ENCODE measurements at places on chromosomes 3 and 15. TPM values are rescaled to one million over a fixed set of nuclear protein-coding genes. Genes with fewer than 3 reads are reported as not detected.

- DNase-seq: no peak
Observed at GRCh38 chr15:78866803-78867202, 5.9 kb upstream of the MORF4L1 start.

ABI3BP gene
- not detected for total RNA-seq

DNA sequence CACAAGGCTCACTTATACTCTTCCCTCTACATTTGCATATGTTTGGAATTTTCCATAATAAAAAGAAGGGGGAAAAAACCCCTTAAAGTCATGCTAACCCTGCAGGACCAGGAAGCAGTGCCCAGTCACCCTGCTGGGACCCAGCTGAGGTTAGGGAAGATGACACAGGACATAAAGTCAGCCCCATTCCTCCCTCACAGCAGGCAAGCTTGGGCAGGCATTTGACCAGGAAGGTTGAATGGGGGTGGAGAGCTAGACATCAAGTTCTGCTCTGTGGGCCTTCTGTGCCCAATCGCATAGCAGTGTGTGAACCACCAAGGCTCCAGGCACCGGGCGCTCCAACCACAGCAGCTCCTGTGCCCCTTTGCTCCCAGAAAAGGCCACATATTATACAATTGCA is 7.1 kb upstream of the HDAC11 start:
- DNase-seq: no peak

- DNase-seq: no peak
Observed at GRCh38 chr15:94453227-94453988, 222.0 kb downstream of the MCTP2 start.

- DNase-seq: no peak
Observed at GRCh38 chr3:39102504-39103323, 4.7 kb downstream of the GORASP1 start.

Measured in OCI-LY7 (cell line).